ENCODE measurements at places on chromosomes 13 and 19. TPM values are rescaled to one million over a fixed set of nuclear protein-coding genes. Genes with fewer than 3 reads are reported as not detected.

CYP4F8 gene
- not detected for total RNA-seq

ZNF793 gene
- total RNA-seq: 12.9 TPM

PNMA8C gene
- total RNA-seq: 0.09 TPM

KLK6 gene
- 15.0 TPM for total RNA-seq

RANBP3 gene
- 69.7 TPM for total RNA-seq

COG6 gene
- 31.3 TPM for total RNA-seq

RNF17 gene
- total RNA-seq: not detected

STOML3 gene
- total RNA-seq: not detected

CHST8 gene
- 0.28 TPM for total RNA-seq

- DNase-seq: no peak
Observed at GRCh38 chr13:94849254-94849653, 136.9 kb upstream of the SOX21 start.

DNA sequence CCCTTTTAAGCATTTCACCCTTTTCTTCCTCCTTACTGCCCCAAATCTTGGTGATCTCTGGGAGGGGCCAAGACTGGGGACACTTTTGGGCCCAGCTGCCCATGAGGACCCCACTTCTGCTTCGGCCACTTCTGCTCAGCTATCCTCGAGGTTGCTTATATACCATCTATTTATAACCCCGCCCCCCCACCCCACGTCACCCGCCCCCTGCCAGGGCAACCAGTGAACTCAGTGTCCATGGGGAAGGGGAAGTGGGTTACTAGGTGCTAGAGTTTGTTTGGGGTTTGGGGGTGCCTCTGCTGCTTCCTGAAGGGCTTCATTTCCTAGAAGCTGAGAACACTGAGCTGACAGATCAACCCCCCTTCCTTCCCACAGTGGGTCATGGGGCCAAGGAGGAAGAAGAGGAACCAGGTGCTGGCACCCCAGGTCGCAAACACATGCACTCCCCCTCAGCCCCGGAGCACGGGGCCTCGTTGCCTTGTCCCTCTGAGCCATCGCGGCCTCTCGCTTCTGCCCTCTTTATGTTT, 6.1 kb upstream of the ADGRE5 start:
- no peak for DNase-seq

DNA sequence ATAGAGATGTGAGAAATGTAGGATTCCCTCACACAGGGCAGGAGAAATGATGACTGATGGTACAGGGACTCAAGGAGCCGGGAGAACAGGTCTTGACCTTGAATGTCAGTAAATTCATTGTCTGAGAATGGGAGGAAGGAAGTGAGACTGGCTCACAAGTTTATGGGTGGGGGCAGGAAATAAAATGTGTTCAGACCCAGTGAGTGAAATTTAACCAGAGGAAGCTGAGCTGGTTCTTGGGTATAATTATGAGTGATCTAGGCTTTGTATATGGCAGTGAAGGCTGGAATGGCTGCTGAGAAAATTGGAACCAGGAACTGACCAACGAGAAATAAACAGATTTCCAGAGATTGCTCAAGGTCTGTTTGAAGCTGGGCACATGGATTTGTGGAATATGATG, 6.3 kb upstream of the IGSF23 start:
- no peak for DNase-seq

DNA sequence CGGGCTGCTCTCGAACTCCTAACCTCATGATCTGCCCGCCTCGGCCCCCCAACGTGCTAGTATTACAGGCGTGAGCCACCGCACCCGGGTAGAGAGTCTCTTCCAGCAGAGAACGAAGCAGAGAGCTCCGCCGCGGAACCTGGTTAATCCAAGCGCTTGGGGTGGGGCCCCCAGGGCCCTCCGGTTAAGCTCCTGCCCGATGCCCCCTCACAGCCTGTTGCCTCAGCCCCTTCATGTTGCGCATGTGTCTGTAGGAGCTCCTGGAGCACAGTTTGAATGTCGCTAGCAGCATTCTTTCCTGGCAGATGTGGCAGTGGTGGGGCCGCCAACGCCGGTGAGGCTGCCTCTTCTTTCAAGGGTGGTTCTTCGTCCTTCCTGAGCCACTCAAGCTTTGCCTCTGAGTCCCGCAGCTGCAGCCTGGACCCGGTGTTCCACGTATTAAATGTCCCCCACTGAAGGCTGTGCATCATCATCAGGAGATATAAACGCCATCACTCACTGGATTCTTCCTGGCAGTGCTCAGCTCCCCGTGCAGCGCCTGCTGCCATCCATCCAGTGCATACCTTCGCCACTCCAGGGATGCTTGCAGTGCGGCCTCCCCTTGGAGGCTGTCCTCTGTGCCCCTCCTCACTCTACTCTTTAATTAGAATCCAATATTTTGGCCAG, 1919.3 kb downstream of the PCDH9 start:
- DNase-seq: no peak

DNA sequence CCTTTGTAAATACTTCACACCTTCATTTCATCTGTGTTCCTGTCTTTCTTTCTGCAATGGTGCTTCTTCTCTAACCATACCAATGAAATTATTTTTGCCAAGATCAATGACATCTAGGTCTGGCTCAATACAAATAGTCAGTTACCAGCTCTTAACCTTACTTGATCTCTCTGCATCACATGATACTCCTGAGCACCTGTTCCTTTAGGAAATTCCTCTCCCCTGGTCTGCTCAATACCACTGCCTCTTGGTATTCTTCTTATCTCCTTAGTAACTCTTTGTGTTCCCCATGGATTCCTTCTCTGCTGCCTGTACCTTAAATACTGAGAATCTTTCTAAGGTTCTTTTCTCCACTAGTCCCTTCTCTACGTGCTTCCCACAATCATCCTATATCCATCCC, 25.9 kb downstream of the SOHLH2 start:
- DNase-seq: no peak

GRCh38 chr19:47766359-47766620, 12.2 kb upstream of the SELENOW start:
- DNase-seq: peak; percentile 49

DNA sequence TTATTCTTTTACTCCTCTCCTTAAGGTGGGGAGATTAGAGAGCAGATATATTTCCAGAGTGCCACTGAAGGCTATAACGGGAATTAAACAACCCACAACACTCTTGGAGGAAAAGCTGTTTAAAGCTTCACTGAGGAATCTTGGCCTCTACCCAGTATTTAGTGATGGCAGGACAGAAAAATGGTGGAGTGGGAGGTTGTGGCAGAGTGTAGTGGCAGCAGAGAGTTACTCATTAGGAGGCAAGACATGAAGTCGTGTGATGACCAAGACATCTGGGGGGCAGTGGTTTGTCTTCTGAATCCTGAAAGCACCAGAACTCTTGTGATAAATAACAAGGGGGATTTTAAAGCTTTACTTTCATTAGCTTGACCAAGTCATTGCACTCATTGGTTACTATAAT, 563.5 kb upstream of the SLITRK5 start:
- no peak for DNase-seq

GRCh38 chr19:48315712-48316111, 9.6 kb upstream of the EMP3 start:
- DNase-seq: no peak

DNA sequence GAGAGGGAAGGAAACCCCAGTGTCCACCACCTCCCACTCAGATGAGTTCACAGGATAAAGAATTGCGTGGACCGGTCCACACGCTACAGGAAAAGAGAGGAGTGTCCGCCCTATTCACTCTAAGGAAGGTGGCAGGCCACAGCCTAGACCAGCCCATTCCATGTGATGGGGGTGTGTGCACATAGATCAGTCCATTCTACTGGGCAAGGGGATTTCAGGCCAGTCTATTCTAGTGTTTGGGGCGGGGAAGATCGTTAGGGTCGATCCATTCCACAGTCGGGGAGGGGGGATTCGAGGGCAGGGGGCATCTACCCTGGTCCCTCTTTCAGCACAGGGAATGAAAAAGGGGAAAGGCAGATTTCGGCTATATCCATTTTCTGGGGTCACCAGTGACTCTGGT, 7.8 kb downstream of the FIZ1 start:
- DNase-seq: no peak

All from kidney (tissue), 22 donors.